ENCODE measurements at places on chromosomes 7 and 10. TPM values are rescaled to one million over a fixed set of nuclear protein-coding genes. Genes with fewer than 3 reads are reported as not detected.

DNA sequence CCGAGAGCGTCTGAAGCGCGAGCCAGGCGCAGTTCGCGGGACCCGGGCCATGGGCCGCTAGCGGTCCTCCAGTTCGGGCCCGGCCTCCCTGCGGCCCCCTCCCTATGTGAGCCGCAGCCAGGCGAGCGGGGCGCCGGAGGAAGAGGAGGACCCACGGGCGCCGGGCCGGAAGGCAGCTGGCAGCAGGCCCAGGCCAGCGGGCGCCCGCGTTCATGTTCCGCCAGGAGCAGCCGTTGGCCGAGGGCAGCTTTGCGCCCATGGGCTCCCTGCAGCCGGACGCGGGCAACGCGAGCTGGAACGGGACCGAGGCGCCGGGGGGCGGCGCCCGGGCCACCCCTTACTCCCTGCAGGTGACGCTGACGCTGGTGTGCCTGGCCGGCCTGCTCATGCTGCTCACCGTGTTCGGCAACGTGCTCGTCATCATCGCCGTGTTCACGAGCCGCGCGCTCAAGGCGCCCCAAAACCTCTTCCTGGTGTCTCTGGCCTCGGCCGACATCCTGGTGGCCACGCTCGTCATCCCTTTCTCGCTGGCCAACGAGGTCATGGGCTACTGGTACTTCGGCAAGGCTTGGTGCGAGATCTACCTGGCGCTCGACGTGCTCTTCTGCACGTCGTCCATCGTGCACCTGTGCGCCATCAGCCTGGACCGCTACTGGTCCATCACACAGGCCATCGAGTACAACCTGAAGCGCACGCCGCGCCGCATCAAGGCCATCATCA lies 1.1 kb downstream of the ADRA2A start:
- DNase-seq = peak; percentile 14

DNA sequence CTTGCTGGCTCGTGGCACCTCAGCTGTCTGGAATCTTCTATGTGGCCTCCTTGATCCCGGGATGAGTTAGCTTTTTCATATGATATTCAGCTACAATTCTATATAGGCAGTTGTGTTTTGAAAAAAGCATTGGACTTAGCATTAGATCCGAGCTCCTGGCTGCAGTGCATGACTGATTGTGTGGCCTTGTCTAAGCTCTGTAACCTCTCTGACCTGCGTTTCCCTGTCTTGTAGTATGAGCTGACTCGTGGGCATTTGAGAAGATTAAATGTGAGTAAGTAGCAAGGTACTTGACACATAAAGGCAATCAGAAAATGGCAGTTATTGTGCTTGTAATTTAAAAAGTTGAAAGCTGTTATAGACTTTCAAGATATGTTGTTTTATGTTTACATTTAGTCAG lies 85.9 kb downstream of the CCNY start:
- DNase-seq = no peak

DNA sequence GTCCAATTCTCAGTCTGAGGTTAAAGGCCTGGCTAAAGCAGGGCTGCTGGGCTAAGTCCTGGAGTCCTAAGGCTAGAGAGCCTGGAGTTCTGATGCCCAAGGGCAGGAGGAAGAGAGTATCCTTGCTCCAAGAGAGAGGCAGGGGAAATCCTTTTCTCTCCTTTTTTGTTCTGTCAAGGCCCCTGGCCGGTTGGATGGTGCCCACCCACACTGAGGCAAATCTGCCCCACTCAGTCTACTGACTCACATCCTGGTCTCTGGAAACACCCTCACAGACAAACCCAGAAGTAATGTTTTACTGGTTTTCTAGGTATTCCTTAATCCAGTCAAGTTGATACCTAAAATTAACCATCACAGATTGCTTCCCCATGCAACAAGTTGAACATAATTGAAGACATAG lies 23.0 kb downstream of the ZNF518A start:
- DNase-seq = no peak

DNA sequence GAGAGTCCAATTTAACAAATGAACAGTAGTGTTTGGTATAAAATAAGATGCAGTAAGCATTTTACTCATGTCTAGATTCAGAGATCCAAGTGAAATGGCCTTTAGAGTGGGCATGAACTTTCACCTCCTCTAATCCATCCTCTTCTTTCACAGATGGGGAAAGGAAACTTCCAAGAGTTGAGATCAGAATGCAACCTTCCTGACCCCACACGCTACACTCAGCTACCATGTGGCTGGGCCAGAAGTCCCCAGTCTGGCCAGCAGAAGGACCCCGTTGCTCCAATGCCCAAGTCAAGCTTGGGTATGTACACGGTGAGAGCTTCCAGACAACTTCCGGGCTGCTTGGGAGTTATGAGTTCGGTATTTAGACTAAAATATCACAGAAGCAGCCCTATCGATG lies 228.0 kb downstream of the ELMO1 start:
- no peak for DNase-seq

The NEUROD6 gene
- not detected for total RNA-seq
